ENCODE measurements at places on chromosomes 4 and X.

GRCh38 chr4:105061731-105062130 is 84.9 kb upstream of the TET2 start:
- no peak for DNase-seq

GRCh38 chr4:31169846-31170245 is 449.7 kb downstream of the PCDH7 start:
- no peak for DNase-seq

DNA sequence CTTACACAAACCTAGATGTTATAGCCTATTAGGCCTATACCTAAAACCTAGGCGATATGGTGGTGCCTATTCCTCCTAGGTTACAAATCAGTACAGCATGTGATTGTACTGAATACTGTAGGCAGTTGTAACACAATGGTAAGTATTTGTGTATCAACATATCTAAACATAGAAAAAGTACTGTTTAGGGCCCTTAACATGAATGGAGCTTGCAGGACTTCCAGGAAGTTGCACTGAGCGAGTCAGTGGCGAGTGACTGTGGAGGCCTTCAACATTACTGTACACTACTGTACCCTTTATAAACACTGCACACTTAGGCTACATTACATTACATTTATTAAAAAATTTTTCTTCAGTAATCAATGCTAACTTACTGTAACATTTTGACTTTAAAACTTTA is 37.8 kb downstream of the WWC2 start:
- DNase-seq: no peak

GRCh38 chr4:183256756-183257385 is 63.2 kb downstream of the CLDN22 start:
- peak; percentile 69 for DNase-seq

DNA sequence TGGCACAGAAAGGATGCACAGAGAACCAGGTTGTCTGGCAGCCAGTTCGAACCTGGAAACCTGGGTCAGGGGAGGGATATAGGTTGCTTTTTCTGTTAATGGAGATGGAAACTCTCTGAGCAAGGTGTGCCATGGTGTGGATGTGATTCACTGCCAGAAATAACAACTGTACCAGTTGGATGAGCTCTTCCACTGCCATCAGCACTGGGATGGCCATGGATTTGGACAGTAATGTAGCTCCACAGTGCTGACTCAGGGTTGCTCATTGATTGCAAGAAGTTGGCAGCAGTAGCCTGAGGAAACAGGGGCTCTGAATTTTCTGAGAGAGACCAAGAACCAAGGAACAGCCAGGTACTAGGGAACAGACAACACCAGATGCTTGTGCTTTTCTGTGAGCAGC is 33.8 kb downstream of the PNMA5 start:
- no peak for DNase-seq

GRCh38 chr4:67725981-67726380 is 25.0 kb upstream of the UBA6 start:
- DNase-seq: no peak

DNA sequence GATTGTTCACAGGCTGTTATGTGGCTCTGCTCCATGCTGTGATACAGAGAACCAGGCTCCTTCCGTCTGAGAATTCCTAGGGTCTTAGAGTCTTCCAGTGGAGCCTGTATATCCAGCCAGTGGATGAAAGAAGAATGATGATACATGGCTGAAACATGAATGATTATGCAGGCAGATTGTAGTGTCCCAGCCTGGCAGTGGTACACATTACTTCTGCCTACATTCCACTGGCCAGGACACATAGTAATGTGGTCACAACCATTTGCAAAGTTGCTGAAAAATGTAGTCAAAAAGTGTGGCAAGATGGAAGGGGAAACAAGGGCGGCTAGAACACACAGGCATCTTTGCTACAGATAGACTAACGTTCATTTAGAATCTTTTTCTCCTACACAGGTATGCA is 4.5 kb upstream of the GBA3 start:
- DNase-seq: no peak

- no peak for DNase-seq
Measured at GRCh38 chr4:139511320-139511719, 44.7 kb downstream of the SETD7 start.

DNA sequence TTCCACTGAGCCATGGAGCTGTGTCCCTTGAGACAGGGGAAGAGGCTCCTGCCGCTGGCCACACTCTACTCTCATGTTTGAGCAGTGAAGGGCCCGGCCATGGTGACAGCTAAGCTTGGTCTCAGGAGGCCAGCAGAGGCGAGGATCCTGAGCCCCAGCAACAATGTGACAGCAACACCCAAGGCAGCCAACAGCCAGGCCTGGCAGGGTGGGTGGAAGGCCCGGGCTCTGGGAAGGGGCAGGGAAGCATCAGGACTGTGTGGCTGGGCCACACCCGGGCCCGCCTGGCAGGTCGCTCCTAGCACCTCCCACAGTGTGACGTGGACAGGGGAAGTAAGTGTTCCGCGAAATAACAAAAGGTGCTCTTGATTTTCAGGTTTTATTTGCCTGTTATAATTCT is 24.8 kb downstream of the L1CAM start:
- DNase-seq: no peak

DNA sequence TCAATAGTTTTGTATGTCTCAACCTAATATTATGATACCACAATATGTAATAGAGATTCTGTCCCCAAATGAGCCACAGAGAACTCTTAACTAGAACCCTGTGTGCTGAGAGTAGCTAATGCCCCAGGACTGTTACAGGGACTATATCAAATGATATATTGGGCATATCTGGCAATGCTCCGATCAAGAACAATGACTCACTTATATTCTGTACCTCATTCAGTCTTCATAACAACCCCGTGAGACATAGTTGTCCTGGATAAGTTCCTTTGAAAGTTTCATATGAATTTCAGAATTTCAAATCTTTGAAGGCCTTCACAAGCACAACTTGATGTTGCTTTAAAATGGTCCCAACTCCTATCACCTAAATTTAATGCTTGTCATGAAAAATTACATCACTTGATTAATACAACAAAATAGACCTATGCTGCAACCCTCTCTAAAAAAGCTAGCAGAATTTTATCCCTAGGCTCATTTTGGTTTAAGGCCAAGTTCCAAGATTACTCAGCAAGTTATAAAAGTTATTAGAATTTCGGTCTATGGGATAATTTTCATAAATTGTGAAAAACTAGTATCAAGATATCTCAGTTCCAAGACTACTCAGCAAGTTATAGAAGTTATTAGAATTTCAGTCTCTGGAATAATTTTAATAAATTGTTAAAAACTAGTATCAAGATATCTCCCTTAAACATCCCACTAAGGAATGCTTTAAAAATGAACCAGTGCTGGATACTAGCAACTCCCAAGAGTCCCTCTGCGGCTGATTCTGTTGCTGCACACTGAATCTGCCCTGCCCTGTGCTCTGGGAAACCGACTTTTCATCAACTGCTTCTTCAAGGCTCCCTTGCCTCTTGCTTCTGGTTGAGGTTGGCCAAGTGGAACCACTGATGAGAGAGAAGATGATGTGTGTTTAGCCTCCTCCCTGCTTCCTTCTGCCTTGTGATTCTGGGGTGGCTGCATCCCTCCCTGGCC is 6.0 kb upstream of the ANXA3 start:
- DNase-seq: no peak

DNA sequence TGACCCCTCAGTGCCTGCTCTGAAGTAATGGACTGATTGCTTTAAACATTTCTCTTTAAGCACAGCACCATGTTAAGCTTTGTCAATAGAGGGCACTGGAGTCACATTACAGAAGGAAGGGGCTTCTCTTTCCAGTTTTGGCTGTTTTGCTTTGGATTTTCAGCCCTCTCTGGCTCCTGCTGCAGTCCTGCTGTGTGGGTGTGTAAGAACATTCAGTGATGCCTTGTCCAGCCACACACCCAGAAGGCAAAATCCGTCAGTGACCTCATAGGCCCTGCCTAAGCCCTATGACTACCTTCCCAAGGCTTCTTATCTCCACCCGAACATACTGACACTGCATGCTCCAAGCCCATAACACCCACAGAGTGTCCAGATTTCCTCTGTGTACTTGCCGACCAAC is 215.3 kb upstream of the CTSO start:
- peak; percentile 66 for DNase-seq

DNA sequence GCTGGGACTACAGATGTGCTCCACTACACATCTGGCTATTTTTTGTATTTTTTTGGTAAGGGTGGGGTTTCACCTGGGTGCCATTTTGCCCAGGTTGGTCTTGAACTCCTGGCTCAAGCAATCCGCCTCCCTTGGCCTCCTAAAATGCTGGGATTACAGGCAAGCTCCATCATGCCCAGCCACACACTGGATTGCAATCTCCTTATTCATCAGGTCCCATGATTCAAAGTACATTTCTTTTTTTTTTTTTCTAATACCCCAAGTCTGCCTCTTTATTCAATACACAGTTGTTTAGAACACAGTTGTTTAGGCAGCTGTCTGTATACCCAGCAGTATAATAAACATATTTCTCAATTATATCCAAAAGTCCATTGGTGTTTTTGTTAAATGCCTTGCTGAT is 130.3 kb upstream of the ARSJ start:
- no peak for DNase-seq

- DNase-seq: no peak
Measured at GRCh38 chr4:120399826-120400225, 333.2 kb upstream of the MAD2L1 start.

DNA sequence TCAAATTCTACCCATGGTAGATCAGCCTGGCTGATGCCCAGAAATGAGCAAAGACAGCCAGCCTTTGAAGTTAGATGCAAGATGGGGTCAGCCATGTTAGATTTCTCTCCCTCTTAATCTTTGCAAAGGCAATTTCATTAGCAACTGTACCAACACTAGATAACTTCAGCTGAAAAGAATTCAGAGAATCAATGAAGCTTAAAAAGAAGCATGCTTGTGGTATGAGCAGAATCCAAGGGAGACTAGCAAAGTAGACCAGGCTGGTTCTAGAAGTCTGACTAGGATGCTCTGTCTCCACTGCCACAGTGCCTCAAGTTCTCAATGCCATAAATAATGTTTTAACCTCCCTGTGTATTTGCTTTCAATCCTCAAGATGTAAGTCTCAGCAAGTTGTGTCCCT is 247.3 kb downstream of the SLC7A11 start:
- no peak for DNase-seq

DNA sequence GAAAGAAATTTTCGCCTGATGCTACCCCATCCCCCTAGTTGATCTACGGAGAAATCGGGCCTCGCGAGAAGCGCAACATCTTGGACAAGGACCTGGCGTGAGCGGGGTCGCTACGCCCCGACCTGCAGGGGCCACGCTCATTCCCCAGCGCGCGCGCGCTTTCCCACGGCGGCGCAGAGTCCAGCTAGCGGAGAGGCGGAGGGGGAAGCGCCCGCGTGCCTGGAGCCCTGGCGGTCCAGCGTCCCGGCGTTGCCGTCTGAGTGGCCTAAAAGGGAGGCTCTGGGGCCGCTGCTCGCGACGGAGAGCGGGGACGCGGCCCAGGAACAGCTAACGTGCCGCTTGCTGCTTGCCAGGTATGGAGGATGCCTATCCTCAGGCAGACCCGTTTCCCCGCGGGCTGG is 6.0 kb upstream of the SOX3 start:
- peak; percentile 53 for DNase-seq

Data from ecto neural progenitor cell (in vitro differentiated cells).